ENCODE measurements at places on chromosomes 2 and 18.

DNA sequence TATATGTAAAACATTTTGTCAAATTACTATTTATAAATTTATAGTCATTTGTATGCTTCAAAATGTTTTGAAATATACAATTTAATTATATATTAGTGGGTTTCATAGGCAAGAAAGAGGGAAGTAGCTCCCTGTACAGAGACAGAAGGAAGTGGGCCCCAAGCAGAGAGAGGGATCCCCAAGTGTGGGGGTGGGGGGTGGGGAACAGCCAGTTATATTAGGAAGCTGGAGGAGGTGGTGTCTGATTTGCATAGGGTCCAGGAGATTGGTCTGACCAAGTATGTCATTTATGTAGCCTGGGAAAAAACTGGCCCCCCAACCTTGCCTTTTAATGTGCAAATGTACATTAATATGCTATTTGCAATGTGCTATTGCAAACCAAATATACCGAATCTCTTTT is 76.5 kb upstream of the ZSWIM2 start:
- DNase-seq = no peak

- DNase-seq = peak; percentile 6
Measured at GRCh38 chr18:73235491-73235890, 367.7 kb upstream of the NETO1 start.

DNA sequence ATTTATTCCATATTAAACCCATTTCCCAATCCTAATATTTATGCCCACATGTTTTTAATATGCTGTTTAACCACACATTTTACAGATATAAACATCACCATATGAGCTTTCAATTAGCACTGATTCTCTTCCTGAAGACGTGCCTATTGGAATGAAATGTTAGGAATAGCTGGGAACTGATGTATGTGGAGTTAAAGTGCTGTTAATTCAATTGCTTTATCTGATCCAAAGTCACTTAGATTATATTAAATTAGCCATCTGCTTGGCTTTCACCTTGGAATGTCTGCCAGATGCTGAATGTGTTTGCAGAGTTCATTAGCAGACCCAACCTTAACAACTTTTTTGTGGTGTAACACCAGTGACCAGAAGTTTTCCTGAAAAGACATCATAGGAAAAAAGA is 942.9 kb upstream of the KLHL29 start:
- no peak for DNase-seq

DNA sequence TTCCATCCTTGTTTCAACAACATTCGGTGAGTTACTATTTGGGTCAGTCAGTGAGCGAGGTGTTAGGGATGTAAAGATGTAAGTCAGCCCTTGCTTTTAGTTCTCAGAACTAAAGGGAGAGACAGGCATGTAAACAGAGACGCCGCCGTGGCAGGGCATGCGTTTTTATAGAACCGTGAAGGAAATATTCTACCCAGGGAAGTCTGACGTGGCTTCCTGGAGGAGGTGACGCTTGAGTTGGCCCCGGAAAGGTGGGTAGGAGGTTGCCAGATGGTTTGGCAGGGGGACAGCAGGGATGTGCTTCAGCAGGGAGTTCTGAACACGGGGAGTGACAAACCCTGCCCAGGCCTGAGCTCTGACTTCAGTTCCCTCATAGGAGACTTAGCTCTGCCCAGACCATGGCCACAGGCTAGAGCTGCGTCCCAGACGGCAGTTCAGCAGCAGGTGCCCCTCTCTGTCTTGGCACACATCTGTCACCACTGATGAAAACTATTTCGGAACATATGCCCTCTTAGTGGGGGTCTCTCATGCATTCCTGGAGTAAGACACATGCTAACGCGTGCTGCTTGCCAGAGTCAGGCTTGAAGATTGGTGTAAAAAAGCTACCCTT is 23.4 kb upstream of the RPL31 start:
- DNase-seq = no peak

DNA sequence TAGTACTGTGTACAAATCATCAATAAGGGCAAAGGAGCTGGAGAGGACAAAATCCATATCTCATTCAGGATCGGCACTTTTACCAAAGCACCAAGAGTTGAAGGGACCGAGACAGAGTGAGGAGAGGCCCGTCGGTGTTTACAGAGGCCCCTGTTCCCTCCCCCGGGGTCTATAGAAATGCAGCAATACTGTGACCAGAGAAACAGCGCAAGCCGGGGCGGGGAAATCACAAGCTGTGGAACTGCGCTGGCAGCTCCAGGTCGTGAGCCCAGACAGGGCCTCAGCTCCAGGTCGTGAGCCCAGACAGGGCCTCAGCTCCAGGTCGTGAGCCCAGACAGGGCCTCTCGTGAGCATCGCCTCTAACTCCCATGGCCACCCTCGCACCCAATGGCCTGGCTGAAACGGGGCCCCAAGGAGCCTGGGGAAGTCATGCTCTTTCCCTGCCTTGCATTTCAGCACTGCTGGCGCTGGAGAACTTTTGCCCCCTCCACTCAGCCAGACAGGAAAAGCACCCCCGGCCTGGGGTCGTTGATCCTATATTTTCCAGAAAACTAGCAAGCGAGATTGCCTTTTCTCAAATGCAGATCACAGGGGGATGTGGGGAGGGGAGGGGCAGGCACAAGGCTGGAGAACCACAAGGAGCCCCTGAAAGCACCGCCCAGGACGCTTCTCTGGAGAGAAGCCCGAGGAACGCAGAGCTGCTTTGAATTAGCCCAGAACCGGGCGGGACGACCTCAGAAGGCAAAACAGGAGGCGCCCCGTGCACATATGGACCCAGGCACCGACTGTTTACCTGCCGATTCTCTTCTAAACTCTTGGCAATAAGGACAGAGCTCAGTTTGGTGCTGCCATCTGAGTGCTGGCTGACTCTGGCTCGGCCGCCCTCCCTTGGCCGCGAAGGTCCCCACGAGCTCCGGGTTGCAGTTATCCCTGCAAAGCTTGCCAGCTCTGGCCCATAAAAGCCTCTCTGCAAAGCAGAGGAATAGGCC is 223.7 kb downstream of the ACKR3 start:
- no peak for DNase-seq

- DNase-seq = no peak
Measured at GRCh38 chr2:71532327-71532726, 79.0 kb downstream of the DYSF start.

DNA sequence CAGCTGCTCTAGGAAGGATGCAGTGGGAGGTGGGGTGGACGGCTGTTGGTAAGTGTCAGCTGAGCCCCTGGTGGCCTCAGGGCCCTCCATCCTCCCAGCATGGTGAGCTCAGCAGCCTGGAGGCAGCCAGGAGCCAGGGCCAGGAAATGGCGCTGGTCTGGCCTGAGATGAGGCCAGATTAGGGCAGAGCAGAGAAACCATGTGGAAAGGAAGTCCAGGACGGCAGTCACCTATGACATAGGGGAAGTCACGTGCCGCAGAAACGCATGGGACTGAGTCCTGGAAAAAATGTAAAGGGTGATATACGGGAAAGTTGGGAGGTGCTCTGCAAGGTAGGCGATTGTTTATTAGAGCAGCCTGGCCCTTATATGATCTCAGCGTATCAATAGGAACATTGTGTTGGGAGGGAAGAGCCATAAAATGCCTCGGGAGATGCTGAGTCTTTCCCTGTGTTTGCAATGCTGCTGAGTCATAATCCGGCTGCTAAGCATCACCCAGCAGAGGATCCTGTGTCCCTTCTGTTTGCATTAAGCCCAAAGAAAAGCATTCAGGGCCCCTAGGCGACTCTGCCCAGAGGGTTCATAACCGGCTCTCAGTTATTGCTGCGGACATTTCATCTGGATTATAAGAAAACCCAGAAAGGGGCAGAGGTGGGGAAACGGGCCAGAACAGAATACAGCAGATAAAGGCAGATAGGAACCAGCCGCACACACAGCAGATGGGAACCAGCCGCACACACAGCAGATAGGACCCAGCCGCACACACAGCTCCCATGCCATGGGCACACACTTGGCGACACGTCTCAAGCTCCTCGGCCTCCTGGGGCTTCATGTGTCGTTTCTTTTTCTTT is 30.3 kb upstream of the B3GNT7 start:
- no peak for DNase-seq

- no peak for DNase-seq
Measured at GRCh38 chr18:31740180-31740579, 20.5 kb downstream of the SLC25A52 start.

- DNase-seq = no peak
Measured at GRCh38 chr2:21256006-21256405, 132.2 kb downstream of the TDRD15 start.

- DNase-seq = no peak
Measured at GRCh38 chr2:164657129-164657528, 35.8 kb upstream of the GRB14 start.

- no peak for DNase-seq
Measured at GRCh38 chr2:23523373-23524260, 138.6 kb downstream of the KLHL29 start.

DNA sequence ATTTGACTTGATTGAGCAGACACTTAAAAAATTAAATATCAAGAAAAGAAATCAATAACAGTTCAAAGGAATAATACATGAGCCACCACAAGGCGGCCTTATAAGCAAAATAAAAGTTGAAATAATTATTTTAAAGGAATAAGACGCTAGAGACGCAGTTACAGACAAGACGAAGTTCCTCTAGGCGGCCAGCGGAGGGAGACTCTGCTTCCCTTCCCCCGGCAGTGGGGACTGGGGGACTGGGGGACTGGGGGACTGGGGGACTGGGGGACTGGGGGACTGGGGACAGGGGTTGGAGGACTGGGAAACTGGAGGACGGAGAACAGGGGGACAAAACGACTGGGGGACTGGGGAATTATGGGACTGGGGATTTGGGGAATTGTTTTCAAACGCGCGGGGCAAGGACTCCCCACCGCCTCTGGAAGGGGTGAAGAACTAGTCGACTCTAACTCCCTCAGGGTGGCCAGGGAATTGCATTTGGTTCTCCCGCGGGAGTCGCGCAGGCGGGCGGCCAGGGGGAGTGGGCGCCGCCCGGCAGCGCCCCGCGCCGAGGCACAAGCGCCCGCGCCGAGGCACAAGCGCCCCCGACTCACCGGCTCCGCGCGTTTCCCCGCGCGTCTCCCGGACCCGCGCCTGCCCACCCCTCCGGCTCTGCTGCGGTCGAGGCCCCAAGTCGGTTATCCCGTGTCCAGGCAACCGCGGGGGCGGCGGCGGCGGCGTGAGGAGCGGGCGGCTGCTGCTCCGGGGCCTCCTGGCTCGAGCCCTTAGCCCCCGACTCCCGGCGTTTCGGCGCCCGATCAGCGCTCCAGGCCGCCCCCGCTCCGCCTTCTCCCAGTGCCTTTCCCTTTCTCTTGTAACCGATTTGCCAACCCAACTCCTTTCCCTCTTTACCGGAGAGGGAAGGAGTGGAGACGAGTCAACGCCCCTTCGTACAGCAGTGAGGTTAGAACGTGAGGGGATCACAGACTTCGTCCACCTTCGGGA is at the start of gene CCDC178:
TSS of gene CCDC178 (minus strand) at position 662 of the 984 bp plus-strand sequence. CDS start 28,633 bp downstream, outside the sequence.
- peak; percentile 3 for DNase-seq

GRCh38 chr2:146004462-146004861 is 1484.5 kb upstream of the ZEB2 start:
- no peak for DNase-seq

DNA sequence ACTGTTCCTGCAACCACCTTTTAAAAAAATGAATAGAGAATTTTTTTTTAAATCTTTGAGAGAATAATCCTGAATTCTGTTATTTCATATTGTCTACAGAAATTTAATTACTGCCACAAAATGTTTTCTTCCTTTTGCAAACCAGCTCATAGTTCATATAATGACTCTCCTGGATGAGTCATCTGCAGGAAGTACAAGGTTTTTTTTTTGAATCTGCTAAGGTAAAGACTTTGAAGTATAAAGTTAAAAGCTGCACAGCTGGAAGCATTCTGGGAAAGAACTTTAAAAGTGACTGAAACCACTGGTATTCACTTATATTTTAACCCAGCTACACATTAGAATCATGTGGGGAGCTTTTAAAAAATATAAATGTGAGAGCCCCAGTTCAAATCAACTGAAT is 25.4 kb downstream of the SESTD1 start:
- no peak for DNase-seq

GRCh38 chr2:46878886-46879285 is 36.7 kb downstream of the MCFD2 start:
- no peak for DNase-seq

DNA sequence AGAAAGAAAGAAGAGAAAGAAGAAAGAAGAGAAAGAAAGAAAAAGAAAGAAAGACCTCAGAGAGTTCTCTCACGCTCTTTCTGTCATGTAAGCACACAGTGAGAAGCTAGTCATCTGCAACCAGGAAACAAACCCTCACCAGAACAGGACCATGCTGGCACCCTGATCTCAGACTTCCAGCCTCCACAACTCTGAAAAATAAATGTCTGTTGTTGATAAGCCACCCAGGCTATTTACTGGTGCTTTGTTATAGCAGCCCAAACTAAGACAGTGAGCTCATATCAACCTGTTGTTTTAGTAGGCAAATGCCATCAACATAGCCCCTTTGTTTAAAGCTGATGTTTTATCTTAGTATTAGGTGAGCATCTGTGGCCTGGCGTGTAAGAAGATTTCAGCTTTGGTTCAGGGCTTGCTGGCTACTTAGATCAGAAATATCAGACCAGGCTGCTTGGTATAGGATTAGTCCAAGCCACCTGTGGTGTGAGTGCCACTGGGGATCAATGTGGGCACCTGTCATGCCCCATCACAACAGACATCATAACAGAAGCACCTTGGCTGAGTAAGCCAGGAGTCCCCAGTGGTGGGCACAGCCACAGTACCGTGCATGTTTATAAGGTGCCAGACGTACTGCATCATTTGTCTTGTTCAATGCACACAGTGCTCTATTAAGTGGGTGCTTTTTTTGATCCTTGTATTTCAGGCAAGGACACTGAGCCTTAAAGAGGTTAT is 94.4 kb downstream of the LBH start:
- DNase-seq = no peak

- DNase-seq = no peak
Measured at GRCh38 chr2:137857881-137858280, 106.4 kb upstream of the HNMT start.

DNA sequence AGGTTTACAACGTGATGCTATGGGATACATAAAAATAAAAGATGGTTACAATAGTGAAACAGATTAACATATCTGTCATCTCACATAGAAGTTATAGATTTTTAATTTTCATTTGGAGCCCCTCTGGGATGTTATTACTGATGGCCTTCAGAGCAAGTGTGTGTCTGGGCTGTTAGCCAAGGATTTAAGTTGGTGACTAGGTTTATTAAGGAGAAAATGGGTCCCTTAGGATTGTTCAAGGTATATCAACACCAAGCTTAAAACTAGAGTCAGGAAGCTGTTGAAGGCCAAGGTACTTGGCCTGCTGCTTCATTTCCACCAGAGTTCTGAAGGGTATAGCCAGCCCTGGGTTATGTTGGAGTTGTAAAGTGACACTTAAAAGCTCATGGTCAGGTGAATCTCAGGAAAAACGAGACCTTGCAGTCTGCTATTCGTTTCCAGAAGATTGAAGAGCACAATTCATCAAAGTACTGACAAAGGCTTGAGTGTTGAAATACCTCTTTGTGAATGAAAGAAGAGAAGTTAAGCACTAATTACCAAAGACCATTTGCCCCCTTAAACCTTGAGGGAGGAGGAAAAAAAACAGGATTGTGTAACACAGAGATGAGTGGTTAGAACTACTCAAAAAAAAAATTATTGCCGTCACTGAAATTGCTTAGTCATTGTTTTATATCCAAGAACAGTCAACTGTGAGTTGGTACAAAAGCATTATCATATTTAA is 48.4 kb downstream of the MAP2 start:
- no peak for DNase-seq

Measured in activated CD4-positive, alpha-beta T cell treated with anti-CD3 and anti-CD28 coated beads for 48 hours (primary cell).